Fibroblast of the conjunctiva (primary cell): ENCODE measurements at places on chromosomes 12 and 14.

DNA sequence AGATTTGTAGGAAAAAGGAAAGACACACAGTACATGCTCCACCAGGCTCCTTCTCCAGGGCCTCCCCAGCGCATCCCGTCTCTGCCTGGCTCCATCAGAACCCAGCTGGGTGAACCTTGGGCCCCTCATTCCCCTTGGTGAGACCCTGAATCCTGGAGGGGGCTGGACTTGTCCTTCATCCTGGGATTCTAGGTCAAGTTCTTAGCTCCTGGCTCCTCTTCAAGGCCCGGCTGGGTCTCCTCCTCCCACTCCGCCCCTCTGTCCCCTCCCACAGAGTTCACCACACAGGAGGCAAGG lies 49.2 kb downstream of the PSMA6 start:
- DNase-seq: no peak

GRCh38 chr14:39665075-39665475 lies 232.8 kb upstream of the FBXO33 start:
- DNase-seq: no peak

DNA sequence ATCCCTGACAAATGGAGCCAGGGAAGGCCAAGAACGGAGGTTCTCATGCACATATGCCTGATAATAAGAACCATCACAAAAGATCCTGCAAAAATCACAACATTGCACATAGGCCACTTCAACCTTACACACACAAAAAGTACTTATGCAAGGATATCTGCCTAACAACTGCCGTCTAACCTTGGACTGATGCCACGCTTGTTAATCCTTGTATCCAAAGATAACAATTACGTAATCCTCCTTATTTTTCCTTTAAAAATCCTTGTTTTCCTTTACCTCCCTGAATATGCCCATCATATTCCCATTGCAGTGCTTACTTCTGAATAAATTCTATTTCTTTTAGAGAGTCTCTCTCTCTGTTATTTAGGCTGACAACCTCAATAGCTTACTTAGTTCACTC lies 59.5 kb downstream of the TMEM116 start:
- DNase-seq: peak; percentile 22

- DNase-seq: no peak
These were observed 124.2 kb downstream of the C12orf75 start for GRCh38 chr12:105454688-105455087.

DNA sequence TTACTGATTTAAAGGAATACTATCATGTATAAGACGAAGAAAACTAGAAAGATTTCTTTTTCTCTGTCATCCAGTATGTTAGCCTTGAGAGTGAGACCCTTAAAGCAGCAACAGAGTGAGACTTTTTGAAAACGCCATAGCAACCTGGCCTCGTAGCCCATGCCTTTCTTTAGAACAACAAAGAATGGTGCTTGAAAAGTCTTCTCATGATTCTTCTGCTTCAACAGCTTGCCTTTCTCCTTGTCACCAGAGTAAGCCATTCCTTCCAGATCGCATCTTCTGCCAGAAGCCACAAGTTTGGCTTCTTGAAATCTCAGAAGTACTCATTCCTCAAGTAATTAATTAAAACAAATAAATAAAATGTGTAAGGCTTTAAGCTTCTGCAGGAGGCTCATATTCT lies 109.3 kb downstream of the PDE3A start:
- DNase-seq: no peak

DNA sequence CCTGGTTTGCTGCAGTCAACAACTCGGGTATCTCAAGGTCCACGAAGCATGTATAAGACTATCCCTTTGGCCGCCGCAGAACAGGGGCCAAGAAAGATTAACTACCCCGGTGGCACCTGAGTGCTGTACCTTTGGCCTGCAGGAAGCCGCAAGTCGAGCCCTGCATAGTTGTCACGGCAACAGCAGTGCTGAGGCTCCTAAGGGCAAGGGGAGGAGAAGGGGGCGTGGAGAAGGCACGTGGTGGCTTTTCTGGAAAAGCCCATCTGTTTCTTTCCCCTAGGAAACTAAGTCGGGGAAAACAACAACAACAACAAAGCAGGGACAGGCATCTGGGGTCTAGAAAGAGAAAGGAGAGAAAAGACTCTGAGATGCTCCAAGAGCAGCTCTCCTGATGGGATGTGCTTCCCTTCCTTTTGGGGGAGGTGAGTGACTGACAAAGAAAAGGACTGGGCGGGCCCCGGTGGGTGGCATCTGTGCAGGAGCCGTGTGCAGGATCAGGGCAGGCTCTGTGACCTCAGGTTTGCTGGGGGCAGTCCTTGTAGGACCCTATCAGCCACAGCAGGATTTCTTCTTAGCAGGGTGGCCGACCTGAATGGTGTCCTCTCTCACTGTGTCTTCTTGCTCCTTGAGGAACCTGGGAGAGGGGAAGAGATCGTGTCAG lies 123.9 kb downstream of the PRMT8 start:
- no peak for DNase-seq

DNA sequence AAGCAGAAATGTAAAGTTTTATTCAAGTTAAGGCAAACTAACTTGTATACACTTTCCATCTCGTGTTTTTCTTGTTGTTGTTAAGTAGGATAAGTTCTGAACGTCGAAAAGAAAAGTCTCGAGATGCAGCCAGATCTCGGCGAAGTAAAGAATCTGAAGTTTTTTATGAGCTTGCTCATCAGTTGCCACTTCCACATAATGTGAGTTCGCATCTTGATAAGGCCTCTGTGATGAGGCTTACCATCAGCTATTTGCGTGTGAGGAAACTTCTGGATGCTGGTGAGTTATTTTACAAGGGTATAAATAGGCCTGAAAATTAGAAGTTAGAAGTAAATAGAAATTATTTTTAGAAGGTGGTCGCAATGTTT lies 25.0 kb downstream of the HIF1A start:
- no peak for DNase-seq

DNA sequence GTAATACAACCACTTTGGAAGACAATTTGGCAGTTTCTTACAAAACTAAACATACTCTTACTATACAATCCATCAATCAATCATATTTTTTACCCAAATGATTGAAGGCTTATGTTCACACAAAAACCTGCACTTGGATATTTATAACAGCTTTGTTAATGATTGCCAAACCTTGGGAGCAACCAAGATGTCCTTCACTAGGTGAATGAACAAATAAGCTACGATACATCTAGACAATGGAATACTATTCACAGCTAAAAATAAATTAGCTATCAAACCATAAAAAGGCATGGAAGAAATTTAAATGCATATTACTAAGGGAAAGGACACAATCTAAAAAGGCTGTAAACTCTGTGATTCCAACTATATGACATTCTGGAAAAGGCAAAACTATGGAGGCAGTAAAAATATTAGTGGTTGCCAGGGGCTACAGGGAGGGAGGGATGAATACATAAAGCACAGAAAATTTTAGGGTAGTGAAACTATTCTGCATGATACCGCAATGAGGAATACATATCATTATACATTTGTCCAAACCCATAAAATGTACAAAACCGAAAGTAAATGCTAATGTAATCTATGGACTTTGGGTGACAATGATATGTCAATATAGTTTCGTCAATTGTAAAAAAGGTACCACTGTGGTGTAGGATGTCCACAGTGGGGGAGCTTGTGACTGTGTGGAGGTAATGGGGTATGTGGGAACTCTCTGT lies 70.5 kb downstream of the GPR65 start:
- no peak for DNase-seq

GRCh38 chr12:6535960-6536847 lies 1.9 kb downstream of the GAPDH start:
- no peak for DNase-seq

DNA sequence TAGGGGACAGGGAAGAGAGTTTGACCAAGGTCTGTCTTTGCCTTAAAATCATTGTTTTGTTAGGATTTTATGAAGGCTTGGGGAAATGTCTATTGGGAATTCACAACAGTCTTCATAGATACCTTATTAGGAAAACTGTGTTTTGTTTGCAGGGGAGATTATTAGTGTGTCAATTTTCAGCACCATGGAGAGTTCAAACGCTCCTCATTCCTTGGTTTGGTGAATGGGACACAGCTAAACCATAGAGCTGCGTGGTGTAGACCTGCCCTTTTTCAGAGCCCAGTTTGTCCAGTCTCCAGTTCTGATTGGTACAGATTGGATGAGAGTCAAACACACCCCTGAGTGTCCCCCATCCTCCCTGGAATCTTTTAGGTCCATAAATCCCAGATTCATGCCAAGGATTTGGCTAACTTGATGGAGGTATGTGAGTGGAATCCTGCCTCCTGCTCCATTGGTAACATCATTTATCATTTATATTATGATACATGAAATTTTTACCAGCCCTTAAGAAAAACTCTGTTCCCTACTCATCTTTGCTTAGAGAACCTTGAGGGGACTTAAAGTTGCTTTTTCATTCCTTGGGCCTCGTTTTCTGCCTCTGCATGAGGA lies 12.0 kb downstream of the NGDN start:
- no peak for DNase-seq

DNA sequence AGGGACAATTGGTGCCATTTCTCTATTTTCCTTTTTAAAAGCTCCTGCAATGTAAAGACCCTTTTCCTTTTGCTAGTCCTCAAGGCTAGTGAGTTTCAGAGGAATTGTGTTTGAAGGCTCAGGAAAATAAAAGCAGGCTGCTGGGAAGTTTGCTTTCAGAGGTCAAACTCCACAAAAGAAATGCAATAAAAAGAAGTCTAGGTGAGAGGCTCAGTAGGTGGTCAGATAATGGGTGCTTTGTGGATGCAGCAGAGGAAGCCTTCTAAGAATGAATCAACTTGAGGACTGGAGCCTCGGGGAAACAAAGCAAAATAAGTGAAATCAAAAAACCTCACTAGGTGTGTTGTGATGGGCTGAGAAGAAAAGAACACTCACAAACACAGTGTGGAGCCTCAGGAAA lies 10.3 kb downstream of the CCDC175 start:
- DNase-seq: no peak

- peak; percentile 20 for DNase-seq
These were observed 1766.9 kb upstream of the SEL1L start for GRCh38 chr14:83300476-83301064.

- no peak for DNase-seq
These were observed 17.7 kb downstream of the POP5 start for GRCh38 chr12:120563495-120563894.

GRCh38 chr12:46676797-46677520 lies 148.8 kb downstream of the SLC38A4 start:
- no peak for DNase-seq

DNA sequence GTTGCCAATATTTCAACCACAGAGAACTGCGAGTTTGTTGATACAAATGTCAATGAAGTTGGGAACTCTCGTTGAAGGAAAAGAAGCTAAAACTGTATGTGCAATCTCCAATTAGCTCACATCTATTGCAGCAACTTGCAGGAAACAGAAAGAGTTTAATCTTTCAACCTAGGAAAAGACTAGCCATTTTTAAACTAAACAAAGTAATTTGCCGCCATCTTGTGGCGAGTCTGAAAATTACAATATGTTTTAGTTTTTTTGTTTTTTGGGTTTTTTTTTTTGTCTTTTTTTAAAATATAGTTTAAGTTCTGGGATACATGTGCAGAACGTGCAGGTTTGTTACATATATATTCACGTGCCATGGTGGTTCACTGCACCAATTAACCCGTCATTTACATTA lies 131.2 kb upstream of the FOXG1 start:
- DNase-seq: peak; percentile 55

GRCh38 chr12:130336723-130337487 lies 782 bp upstream of the PIWIL1 start:
- DNase-seq: no peak

DNA sequence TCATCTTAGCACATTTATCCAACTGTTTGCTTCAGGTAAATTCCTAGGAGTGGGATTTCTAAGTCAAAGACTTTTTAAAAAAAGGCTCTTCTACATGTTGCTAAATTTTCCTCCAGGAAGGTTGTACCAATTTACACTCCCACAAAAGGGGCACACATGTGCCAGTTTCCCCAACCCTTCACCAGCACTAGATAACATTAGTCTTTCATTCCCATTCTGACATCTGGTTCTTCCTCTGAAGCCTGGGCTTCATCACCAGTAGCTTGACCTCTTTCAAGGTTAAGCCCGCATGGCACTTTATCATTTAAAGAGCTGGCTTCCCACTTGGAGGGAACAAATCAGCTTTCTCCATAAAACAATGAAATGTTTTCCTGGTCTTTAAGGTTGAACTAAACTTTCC lies 168.4 kb downstream of the MYRFL start:
- no peak for DNase-seq

- DNase-seq: no peak
These were observed 214.7 kb upstream of the RTL1 start for GRCh38 chr14:101118233-101118632.

DNA sequence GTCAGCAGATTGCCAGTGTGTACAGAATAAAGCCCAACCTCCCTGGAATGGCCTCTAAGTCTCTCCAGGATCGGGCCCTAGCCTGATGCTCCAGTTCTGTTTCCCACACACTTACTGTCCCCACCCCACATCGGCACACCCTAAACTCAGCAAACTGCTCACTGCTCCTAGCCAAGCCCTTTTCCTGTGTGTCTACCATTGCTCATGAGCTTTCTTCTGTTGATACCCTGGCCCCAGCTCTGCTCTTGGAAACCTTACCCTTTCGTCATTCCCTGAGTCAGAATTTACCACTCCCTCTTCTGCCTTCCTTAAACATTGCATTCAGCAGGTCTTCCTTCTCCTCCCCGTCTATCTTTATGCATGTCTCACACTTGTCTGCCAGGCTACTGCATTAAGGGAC lies 158.9 kb downstream of the TMX1 start:
- DNase-seq: peak; percentile 57

DNA sequence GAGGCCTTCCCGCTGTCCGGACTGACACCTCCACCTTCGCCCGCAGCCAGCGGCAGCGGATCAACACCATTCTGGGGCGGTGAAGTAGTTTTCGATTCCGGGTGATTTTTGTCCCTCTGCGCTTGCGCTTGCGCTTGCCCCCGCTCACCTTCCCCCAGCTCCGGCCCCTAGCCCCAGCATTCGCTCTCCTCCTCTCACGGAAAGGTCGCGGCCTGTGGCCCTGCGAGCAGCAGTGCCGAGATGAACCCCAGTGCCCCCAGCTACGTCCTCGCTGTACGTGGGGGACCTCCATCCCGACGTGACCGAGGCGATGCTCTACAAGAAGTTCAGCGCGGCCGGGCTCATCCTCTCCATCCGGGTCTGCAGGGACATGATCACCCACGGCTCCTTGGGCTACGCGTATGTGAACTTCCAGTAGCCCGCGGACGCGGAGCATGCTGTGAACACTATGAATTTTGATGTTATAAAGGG lies 22.7 kb upstream of the SRGAP1 start:
- no peak for DNase-seq

- DNase-seq: peak; percentile 42
These were observed 144.7 kb downstream of the ALX1 start for GRCh38 chr12:85424581-85425348.

- DNase-seq: peak; percentile 41
These were observed 112.1 kb upstream of the FRMD6 start for GRCh38 chr14:51539571-51540037.

GRCh38 chr12:6987956-6988553 lies 17.3 kb downstream of the EMG1 start:
- no peak for DNase-seq

DNA sequence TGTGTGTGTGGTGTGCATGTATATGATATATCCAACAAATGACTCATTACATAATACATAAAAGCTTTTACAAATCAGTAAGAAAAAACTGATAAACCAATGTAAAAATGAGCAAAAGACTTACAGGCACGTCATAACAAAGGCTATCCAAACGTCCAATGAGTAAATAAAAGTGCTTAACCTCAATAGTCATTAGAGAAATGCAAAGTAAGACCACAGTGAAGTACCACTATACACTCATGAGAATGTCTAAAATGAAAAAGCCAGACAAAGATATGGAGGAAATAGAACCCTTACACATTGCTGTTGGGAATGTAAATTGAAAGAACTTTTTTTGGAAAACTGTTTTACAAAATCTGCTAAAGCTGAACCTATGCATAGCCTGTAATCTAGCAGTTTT lies 7.8 kb downstream of the ABCD2 start:
- DNase-seq: no peak
